ENCODE measurements at places on chromosomes 2 and 18.
A peak's percentile ranks its signal among the peaks of the same experiment; 100 is the strongest.

GRCh38 chr2:33208400-33208799, 261.6 kb downstream of the LTBP1 start:
- DNase-seq, result no peak

DNA sequence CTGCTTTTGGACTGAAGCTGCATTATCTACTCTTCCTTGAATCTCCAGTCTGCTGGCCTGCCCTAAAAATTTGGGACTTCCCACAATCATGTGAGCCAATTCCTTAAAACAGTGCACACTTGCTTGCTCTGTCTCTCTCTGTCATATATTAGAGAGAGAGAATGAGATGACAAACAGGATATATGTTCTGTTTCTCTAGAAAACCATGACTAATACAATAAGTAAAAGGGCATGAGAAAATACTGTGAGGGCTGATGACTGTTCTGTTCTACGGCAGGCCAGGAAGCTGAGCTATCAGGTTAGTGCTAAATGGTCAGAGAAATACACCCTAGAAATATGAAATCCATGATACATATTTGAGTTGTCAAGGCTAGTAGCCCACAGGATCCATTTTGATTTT, 1896.8 kb upstream of the CELF4 start:
- no peak for DNase-seq

GRCh38 chr2:47323009-47323821, 79.7 kb upstream of the MSH2 start:
- peak; percentile 75 for DNase-seq

DNA sequence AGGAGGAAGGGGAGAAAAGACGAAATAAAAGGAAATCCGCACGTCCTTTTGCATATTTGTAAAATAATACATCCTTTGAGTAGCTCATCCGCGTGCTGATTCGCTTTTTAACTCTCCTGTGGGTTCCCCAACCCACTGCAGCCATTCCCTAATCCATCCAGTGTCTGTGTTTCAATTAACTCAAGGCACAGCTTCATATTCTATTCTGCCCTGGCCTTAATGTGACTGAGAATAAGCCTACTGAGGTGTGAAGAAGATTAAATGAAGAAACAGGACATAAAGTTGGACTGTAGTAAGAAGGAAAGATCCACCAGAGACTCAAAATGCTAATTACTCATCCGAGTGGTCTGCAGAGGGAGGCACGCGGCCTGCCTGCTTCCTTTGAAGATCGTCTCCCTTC, 161.4 kb upstream of the SH3BP4 start:
- DNase-seq, result no peak

DNA sequence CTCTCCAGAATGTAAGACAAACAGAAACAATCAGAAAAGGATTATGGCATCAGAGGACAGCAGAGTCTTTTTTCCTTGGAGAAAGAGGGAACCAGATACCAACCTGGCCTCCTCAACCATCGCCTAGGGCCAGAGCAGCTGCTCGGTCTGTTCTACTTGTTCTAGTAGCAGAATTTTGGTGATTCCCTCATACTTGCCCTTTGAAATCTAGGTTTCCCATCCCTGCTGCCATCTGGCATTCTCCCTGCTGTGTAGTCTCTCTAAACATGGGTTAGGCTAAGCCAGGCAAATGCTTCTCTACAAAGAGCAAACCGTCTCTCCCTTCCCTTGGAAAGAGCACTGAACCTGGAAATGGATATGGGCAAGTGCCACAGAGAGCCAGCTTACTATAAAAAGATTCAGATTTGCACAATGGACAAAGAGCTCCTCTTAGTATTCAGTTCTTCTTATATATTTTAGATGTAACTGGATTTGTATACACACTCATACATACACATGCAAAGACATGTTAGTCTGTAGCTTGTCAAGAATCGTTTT, 208.6 kb upstream of the ST6GAL2 start:
- DNase-seq, result no peak

DNA sequence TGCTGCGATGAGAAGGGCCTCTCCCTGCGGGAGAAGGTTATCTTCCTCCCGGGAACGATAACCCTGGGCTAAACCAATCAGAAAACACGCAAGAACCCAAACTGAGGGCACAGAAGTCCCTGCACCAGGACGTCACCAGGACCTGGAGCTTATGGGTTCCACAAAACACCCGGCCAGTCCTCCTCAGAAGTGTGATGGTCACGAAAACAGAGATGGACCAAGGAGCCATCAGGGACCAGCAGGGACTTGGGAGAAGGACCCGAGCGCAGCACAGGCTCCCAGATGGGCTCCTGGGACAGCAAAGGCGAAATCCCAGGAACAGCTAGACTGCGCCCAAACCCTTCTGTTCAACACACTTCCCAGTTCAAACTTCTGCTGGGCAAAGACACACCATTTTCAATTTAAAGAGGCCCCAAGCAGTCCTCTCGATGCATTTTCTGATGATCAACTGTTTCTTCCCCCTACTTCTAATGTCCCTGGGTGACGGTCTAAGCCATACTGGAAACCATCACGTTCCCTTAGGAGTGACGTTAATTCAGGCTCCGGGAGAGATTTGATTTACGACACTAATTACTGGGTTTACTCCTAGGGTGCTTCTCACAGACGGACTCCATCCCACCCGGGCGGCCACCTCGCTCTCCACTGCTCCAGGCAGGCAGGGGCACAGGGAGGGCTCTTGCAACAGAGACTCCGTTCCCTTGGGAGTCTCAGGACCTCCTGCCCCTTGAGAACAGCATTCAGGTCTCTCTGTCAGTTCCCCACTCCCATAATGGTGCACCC, 29.2 kb downstream of the ZNF516 start:
- DNase-seq, result no peak

DNA sequence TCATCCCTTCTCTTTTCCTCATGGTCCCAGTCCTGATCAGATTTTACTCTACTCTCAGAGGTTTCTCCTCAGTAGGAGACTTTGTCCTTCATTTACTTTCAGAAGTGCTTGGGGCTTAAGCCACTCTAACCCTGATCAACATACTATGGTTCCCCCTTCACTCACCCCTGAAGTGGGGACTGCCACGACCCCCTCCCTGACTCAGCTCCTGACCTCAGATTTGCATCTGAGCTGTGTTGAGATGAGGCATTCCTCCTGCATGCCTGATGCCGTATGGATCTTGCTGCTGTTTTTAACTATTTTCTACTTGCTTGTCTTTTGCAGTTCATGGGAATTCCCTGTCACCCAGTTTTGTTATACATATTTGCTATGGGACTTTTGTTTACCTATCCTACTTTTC, 306.7 kb upstream of the CHST9 start:
- DNase-seq, result no peak

DNA sequence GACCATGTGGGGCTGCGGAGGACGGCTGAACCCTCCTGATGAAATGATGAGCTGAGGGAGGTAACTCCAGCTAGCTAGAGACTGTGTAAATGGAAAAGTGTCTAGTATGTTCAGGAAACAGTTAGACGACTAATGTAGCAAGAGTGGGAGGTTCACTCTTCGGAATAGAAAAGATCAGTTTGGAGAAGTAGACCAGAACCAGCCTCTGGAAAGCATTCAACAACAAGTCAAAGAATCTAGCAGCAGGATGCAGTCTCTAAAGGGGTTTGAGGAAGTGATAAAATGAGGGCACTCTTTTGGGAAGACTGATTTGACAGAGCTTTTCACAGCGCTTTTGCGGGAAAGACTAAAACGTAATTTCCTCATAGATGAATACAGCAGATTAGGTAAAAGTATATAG, 79.6 kb downstream of the GAREM1 start:
- DNase-seq, result no peak

DNA sequence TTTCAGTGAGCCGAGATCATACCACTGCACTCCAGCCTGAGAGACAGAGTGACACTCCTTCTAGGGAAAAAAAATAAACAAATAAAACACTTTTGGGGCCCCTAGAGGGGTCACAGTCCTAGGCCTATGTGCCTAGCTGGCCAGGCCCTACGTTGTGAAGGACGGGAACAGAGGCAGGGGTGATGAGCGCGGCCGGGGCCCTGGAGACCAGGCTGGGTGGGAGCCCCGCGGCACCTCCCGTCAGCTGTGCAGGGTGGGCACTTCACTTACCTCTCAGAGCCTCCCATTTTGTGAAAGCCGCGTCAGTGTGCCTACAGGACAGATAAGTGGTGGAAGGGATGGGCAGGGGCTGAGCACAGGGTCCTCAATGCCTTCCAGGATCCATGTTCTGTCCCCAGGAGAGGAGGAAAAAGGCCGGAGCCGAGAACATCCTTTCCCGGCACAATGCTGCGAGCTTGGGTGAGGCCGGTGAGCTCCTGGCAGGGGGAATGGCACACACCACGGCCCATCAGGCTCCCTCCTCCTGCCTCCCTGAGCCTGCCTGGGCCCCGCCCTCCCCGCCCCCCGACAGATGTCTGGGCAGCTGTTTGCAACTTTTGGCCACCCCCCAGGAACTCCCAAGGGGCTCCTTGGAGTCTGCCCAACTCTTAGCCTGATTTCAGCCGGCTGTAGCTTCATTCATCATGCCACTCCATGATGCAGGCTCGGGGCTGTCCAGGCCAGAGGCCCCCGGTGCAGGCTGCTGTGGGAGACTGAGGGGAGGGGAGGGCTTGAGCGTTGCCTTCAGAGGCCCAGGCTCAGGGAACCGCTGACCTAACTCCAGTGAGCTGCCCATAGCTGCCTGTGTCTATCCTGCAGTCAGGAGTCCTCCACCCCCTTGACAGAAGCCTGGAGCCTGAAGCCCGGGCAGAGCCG, 196.5 kb downstream of the TFCP2L1 start:
- DNase-seq, result no peak

DNA sequence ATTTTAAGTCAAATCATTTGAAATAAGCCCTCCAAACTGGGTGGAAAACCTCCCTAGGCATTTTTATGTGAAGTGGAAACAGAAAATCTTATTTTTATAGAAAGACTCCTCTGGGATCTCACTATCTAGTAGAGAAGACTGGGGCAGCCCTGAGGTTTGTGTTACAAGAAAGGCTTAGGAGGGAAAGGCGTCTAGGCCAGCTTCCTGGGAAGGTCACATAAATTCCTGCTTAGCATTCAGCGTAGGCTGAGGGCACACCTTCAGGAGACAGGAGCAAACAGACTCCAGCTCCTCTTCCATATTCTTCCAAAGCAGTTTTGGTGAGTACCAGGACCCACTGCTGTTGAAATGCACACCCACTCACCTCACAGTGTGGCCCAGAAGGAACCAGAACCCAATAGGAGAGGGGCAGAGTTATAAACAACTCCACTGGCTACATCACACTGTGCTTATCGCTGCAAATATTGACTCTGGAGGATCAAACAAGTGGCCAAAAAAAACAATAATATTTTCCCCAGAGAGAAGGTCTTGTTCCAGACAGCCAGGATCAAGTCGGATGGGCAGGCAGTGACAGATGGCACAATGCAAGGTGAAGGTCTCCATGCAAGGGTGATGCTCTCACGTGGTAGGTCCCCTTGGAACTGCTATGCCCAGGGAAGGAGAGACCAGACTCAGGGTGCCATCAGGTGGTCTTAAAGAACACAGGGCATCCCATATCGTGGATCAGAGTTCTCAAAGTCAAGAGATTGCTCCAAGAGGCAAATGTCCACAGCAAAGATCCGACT, 17.7 kb upstream of the IGFBP2 start:
- DNase-seq, result no peak

All from NCI-H510A treated with DMSO at 0.1 percent for 48 hours (cell line).